Fibroblast of lung (primary cell): ENCODE measurements at places on chromosomes 13 and 19.

- DNase-seq: peak; percentile 34
These were observed 36.2 kb upstream of the RBM26 start for GRCh38 chr13:79442221-79442620.

GRCh38 chr13:97438856-97439595 is 5.1 kb downstream of the RAP2A start:
- no peak for DNase-seq

DNA sequence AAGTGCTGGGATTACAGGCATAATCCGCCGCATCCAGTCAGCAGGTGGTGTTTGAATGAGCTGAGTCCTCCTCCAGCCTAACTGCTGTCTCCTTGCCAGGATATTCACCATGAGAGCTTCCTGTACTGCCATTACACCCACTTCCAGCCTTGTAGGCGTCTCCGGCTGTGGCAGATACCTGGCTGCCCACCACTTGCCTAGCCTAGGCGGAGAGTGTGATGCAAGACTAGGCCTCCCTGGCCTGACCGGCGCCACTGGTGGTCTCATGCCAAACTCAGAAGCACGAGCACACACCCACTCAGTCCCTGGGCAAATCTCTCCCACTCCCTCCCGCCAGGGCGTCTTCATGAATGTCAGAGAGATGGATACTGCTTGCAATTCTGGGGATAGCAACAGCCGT is 16.6 kb downstream of the IL12RB1 start:
- DNase-seq: no peak

DNA sequence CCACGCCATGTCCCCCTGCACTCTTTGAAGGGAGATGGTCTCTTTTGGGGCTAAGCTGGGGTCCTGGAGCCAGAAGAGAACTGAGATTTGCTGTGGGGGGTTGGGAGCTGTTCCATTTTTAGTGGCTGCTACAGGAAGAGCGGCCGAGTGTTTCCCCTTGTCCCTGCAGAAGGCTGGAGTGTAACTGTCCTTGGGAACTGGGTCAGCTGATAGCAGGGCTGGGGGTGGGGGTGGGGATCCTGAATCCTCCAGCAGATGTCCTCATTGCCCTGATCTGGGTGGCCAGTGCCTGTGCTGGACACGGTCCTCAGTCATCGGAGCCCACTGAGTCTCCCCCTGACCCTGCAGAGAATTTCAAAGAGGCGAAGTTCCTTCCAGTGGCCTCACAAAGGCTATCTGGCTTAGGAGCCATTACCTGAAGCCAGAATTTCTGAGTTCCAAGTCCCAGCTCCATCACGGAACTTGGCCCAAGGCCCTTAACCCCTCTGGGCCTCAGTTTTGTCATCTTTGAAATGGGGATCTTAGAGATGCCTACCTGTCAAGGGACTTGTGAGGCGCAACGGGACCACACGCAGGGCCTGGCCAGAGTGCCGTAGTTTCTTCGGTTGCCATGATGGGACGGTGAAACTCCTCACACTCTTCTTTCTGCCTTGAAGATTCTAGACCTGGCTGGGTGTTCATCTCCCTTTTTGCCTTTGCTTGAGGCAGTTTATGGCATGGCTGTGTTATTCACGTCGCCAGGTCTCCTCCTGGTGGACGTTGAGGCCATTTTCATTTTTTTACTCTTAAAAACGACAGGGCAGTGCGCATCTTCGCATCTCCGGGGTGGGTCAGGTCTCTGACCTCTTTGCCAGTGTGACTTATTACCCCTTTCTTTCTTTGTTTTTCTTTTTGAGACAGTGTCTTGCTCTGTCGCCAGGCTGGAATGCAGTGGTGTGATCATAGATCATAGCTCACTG is 51.9 kb downstream of the DNM2 start:
- DNase-seq: no peak

DNA sequence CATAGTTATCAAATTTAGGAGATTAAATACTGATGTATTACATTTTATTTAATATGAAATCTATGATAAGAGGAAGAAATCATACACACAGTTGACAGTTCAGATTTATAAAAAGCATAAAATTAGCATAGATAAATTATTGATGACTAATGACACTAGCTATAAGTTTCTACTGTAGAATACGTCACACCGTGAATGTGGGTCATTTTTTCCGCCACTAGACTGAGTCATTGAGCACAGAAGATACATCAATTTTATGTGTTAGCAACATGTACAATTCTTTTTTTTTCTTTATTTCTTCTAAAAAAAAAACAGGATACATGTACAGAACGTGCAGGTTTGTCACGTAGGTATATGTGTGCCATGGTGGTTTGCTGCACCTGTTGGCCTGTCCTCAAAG is 22.2 kb downstream of the AP2S1 start:
- DNase-seq: peak; percentile 50

GRCh38 chr13:105083992-105084391 is 1451.5 kb downstream of the EFNB2 start:
- DNase-seq: no peak

GRCh38 chr13:60044321-60044720 is 119.4 kb downstream of the DIAPH3 start:
- DNase-seq: no peak

GRCh38 chr13:109867766-109868165 is 81.4 kb upstream of the IRS2 start:
- DNase-seq: no peak

GRCh38 chr13:111625526-111626315 is 305.3 kb downstream of the TEX29 start:
- DNase-seq: no peak

- no peak for DNase-seq
These were observed 877 bp upstream of the NLRP11 start for GRCh38 chr19:55832676-55833075.

DNA sequence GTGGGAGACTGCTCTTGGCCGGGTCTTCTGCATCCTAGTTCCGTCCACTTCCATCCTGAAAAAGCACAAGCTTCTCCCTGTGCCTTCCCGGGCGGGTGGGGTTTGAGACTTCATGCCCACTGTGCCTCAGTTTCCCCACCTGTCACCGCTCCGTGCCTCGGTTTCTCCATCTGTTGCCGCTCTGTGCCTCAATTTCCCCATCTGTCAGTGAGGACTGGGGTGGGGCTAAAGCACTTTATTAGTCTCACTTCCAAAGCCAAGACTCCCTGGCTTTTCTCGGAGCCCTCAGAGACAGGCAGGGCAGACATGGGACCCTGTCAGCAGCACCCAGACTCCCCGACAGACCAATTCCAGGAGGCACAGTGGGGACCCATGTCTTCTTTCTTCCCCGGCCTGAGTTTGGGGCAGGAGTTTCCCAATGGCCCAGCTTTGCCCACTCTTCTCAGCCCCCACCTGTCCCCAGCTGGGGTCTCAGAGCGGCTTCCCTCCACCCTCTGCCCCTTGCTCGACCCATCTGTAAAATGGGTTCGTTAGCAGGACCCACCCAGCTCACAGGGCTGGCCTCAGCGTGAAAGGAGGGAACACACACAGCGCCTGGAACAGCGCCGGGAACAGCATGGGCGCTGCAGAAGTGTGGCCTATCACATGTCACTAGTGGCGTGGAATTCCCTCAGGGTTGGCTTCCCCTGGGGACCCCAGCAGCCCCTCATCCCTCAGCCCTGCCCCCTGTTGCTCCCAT is 4.6 kb upstream of the PEAK3 start:
- no peak for DNase-seq

- no peak for DNase-seq
These were observed 1.4 kb downstream of the ZNF780B start for GRCh38 chr19:40054632-40055031.

DNA sequence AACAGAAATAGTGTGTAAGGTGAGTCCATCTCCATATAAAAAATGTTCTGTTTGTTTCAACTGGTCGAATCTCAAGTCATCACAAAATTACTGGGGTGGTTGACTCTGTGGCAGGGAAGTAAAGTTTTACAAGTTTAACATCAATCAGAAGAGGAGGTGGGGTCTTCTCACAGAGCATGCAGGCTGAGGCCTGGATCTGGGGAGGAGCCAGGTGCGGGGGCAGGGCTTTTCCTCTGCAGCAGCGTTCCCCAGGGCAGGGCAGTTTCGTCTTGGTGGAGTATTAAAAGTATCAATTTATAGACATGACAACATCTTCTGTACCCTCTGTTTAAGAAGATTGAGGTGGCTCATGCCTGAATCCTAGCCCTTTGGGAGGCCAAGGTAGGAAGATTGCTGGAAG is 68.8 kb downstream of the SLC7A9 start:
- DNase-seq: no peak

DNA sequence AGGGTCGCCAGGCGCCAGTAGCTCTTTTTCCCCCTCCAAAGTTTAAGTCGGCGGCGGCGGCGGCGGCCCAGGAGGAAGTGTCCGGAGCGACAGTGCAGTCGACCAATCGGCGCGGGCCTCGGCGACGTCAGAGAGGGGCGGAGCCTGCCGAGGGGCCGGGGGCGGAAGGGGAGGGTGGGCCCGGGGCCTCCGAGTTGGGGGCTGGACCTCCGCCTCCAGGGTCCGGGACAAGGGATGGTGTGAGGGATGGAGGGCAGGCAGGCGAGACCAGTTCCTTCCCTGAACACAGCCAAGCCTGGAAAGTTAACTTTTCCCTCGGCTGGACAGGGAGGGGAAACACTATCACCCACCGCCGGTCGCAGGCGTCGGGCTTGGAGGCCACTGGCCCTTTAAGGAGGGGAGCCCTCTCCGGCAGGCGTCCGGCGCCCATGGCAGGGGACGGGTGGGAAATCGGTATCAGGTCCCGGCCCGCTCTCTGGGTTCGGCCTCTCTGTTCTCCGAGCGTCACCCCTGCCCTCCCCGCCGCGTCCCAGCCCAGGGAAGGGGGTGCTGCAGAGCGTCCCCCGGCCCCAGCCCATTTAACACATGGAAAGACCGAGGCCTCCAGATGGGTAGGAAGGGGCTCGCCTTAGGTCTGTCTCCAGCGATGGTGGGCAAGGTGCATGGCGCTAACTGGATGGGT is at the start of gene PRKD2:
PRKD2 (minus strand) TSS at position 81 of the 682 bp plus-strand sequence. CDS start 744 bp downstream, outside the sequence.
- peak; percentile 82 for DNase-seq

DNA sequence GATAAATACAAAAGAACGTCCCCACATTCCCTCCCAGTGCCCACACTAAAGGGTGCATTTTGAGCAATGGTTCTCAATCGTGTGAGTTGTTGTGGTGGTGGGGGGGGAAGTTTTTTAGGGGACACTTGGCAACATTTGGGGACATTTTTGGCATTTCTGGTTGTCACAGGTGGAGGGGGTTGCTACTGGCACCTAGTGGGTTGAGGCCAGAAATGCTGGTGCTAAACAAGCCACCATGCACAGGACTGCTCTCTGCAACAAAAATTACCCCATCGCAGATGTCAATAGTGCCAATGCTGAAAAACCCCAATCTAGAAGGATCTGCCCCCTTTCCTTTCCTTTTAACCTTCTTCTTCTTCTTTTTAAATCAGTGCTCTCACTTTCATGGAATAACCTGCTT is 453.3 kb downstream of the TSHZ3 start:
- DNase-seq: no peak

- DNase-seq: no peak
These were observed 453.9 kb downstream of the SLITRK5 start for GRCh38 chr13:88125055-88125454.

DNA sequence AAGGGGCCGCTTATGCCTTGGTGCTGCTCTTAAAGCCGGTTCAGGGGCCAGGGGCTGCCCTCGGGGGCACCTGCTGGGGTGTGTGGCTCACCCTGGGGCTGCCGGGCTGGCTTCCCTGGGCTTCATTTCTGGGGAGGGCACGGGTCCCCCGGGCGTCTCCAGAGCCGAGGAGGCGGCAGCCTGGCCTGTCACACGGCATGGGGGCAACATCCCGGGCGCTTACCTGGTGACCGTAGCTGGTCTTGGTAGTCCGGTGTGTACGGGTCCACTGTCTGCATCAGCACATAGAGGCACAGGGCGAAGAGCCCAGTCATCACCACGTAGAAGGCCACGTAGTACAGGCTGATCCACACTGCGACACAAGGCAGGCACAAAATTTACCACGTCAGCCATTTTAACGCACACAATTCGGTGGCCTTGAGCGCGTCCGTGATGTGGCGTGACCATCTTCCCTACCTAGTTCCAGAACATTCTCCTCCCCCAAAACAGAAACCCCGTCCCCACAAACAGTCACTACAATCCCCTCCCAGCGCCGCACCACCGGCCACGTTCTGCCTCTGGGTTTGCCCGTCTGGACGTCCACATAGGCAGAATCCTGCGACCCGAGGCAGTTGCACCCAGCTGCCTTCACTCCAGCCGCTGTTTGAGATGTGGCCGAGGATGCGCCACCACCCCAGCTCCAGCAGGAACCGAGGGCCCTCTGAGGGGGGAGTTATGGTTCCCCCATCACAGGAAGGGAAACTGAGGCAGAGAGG is 3.2 kb downstream of the ATP4B start:
- DNase-seq: no peak

DNA sequence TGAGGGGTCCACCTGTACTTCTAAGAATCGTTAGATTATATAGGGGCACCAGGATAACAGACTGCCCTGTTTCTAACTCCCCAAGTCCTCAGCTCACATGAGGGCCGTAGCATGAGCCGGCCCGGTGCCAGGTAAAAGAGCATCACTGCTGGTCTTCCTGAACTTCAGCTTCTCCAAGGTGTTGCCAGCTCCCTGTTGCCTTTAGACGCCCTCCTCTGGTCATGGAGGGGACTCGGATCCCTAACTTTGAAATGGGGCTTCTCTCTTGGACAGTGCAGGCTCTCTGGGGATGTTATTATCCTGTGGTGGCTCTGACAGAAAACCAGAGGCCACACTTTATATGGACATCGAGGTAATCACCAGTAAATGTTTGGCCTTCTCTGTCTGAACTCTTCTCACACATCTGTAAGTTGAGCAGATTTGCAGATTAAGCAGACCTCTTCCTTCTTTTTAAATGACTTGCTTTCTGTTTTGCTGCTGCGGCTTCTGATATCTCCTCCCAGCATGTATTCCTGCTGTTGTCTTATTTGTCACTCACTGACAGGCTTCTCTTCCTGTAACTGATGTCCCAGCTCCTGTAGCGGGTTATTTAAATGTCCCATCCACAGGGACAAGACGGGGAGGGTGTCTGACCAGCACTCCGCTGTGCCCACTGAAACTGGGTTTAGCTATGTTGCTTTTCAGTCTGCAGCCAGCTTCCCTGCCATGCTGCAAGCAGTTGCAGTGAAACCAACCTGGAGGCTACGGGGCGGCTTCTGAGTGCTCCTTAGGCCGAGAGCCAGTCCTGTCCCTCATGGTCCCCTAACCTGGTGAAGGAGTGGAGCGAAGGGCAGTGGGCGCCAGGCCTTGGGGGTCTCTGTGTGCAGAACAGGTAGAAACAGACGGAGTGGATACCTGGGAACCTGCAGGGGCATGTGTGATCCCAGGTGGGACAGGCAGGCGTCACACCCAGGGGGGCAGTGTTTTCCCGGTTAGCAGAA is 39.2 kb downstream of the TSSK6 start:
- DNase-seq: no peak

DNA sequence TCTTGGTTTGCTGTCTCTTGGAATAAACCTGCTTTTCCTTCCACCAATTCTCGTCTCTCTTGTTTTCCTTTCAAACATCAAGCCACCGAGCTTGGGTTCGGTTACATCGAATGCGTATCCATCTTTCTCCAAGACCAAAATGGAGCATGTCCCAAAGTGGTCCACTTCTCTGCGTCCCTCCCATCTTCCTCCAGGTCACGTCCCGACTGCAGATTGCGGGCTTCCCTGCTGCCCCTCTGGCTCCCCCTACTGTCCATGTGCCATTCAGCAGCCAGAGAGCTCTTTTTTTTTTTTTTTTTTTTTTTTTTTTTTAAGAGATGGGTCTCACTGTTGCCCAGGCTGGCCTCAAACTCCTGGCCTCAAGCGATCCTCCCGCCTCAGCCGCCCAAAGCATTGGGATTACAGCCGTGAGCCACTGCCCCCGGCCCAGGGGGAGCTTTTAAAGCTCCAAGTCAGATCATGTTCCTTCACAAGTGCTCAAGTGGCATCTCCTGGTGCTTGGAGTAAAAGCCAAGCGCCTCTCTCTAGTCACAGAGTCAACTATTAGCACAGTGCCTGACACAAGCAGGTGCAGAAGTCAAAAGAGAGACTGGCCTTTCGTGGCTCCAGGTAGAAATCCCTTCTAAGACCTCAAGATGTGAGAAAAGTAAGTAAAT is 10.0 kb downstream of the COL5A3 start:
- DNase-seq: peak; percentile 49
